WTC11 (cell line): ENCODE measurements at places on chromosomes 1 and 21.

GRCh38 chr1:91091812-91092211 is 70.0 kb upstream of the ZNF644 start:
- DNase-seq, result no peak

DNA sequence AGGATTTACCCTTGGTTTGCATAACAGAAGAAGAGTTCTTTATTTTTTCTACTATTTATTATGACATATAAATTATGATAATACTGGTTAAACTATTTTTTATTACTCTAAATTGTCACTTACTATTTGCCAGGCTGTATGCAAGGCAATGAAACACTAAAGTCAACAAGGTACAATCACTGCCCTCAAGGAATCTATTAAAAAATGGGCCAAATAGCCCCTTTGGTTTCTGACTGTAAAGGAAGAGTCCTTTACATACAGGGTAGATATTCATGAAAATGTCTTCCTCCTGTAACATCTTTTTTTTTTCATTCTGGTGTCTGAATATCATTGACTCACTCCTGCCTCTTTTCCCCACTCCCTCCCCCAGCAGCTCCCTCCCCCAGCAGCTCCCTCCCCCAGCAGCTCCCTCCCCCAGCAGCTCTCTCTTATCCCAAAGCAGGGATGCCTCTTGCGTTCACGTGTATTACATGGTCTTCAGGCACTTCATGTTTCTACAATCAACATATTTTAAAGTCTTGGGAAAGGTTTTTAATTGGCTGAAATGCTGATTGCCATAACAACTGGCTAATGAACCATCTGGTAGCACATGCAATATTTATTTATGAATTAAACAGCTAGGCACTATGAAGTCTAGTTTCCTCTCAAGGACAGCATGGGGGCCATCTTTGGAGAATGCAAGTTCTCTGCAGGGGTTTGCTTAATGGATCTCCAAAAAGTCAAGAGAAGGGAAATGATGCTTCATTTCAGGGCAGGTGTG is 400.4 kb upstream of the PLXNA2 start:
- no peak for DNase-seq

GRCh38 chr1:109542657-109543056 is 3.0 kb downstream of the GPR61 start:
- no peak for DNase-seq

GRCh38 chr21:21286170-21286798 is 288.1 kb downstream of the NCAM2 start:
- DNase-seq, result no peak

DNA sequence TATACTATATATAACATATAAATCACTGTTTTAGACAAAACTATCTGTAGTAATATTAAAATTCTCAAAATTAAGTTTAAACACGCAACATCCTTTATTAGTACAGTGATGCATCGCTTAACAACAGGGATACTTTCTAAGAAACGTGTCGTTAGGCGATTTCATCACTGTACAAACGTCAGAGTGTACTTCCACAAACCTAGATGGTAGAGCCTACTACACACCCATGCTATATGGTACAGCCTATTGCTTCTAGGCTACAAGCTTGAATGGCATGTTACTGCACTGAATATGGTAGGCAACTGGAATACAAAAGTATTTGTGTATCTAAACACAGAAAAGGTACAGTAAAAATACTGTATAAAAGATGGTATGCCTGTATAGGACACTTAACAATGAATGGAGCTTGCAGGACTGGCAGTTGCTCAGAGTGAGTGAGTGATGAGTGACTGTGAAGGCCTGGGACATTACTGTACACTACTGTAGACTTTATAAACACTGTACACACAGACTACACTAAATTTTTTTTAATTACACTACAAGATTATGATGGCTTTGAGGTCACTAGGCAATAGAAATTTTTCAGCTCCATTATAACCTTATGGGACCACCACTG is 10.5 kb downstream of the FOXJ3 start:
- no peak for DNase-seq
